ENCODE measurements at places on chromosomes 16 and 17.

DNA sequence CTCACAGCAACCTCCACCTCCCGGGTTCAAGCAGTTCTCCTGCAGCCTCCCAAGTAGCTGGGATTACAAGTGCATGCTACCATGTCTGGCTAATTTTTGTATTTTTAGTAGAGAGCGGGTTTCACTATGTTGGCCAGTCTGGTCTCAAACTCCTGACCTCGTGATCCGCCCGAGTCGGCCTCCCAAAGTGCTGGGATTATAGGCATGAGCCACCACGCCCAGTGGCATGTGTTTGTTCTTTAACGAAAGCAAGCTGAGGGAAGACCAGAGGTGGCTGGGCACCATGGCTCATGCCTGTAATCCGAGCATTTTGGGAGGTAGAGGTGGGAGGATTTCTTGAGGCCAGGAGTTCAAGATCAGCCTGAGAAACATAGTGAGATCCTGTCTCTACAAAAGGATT, 18.1 kb downstream of the TNFRSF13B start:
- no peak for DNase-seq

DNA sequence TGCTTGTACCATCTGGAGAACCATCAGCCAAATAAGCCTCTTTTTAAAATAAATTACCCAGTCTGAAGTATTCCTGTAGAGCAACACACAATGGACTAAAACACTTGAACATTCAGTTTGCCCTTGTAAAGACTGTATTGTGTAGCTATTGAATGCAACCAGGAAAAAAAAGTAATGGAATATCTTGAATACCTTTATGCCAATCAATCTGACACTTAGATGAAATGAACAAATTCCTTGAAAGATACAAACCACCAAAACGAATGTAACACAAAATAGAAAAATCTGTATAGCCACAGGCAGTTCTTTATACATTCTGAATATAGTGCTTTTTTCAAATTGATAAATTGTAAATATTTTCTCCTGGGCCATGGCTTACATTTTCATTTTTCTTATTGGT, 63.3 kb upstream of the KCNJ16 start:
- no peak for DNase-seq

DNA sequence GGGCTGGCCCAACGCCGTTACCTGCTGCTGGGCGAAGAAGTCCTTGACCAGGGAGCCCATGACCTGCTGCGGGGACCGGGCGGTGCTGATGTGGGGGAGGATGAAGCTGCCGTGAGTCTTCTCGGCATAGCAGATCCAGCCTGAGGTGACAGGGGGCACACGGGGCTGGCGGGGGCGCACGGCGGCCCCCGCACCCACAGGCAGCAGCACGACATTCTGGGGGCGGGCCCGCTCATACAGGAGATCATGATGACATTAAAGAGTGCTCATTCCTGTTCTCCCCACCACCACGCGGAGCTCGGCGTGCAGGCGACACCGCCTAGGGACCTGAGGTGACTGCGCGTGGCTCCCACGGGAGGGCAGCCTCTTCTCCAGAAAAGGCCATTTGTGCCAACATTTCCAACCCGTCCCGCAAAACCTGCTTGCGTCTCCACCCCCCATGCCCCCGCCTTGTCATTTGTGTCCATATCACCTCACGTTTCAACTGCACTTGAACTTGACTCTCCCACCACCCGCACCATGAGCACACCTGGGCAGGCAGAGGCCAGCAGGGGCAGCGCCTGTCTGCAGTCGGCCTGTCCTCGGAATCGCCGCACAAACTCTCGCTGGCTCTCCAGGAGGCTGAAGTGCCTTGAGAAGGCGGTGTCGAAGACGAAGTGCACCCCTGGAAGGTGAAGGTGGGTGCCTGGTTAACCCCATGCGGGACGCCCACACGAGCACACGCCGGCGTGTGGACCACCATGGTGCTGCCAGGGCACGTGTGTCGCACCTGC, 6.4 kb downstream of the CIAO3 start:
- no peak for DNase-seq

DNA sequence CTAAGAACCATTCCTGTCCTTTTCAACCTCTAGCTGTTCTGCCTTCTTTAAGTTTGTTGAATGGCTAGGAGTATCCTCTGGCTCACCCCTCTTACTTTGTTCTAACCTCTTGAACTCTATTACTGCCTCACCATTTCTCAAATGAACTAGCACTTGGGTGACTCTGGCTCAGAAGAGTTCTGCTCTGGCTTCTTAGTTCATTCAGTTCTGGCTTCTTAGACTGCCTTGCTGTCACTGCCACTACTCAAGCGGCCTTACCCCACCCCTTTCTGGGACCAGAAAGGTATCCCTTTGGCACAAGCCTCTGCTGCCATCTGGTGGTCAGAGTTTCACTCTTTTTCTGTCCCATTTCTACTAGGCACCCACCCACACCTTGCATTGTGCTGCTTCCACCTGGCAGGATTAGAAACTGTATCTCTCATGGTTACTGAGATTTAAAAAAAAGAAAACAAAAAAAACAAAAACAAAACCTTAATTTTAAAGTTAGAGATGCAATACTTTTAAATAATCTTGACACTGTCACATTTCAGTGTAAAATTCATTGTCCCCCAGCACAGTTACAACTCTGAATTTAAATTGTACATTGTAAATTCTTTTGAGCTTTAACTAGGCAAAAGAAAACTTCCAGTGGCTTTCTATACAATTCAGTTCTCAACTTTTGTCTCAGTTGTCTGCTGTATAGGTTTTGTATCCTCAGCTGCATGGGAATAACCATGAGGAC, 6.9 kb upstream of the ABCA10 start:
- DNase-seq = peak; percentile 93

DNA sequence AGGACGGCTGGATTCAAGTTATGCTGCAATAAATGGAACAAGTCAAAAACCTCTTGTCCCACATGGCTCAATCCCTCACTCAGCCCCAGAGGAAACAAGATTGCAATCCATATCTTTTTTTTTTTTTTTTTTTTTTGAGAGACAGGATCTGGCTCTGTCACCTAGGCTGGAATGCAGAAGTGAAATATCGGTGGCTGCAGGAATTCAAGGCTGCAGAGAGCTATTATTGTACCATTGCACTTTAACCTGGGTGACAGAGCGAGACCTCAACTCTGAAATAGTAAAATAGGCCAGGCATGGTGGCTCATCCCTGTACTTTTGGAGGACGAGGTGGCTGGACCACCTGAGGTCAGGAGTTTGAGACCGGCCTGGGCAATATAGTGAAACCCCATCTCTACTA, 2.7 kb upstream of the PDE6G start:
- no peak for DNase-seq

DNA sequence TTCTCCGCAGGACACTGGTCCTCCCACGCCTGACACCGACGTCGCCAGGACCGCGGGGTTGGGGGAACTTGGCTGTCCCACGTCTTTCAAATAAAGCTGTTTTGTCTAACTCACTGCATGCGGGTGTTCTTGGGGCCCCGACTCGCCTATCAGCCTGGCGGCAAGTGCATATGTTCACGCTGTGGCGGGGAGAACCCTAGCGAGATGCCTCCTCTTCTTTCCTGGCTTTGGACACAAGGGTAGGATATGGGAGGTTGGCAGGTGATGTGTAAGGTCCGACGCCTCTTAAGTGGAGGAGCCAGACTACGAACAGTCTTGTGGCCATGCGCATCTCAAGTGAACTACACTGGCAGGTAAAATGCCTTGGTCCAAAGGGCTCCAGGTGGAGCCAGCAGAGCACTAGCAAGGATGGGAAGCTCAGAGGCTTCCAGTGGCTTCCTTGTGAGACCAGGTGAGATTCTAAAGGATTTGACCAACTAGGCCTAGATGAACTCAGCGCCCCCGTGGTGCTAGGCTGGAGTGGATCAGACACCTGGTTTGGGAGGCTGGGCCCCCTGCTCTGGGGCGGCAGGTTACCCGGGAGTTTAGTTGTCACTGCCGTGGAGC, 873 bp upstream of the RPS2 start:
- no peak for DNase-seq

GRCh38 chr17:6498901-6499540, 54.8 kb downstream of the PIMREG start:
- no peak for DNase-seq

DNA sequence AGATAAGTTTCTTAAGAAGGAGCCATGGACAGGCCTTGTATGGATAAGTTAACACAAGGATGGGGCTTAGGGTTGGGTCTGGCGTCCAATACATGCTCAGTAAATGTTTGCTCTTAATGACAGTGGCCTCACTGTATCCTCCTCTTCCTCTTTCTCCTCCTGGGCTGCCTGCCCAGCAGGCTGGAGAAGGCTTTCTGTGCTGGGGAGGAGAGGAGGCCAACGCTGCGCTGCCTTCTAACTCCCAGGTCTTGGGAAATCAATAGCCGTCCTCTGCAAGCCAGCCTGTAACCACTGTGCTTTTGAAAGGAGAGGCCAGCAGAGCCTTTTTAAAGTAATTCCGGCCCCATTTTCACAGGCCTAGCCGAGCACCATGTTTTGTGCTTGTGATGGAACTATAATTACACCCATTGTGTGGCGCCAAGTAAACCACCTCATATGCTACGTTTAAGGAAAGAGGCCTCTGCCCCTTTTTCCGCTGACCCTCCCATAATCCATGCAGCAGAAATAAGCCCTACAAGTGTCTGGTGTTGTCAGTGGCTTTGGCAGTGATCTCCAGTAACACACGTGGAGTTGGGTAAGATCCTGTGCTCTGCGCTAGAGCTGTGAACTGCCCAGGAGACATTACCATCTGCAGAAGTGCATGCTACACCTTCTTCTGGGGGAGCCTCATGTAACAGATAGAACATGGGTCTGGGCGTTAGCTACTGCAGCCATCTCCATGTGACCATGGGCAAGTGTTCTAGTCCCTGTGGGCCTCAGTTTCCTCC, 368.2 kb downstream of the SNX29 start:
- no peak for DNase-seq

- no peak for DNase-seq
These were observed 171.2 kb upstream of the ZFHX3 start for GRCh38 chr16:73219176-73219575.

GRCh38 chr16:117379-118365, 20.8 kb downstream of the NPRL3 start:
- DNase-seq = peak; percentile 85

Data from cardiac muscle cell (in vitro differentiated cells and primary cell).